Renal cortex interstitium (tissue), 15 donors: ENCODE measurements at places on chromosomes 5 and 9. TPM values are rescaled to one million over a fixed set of nuclear protein-coding genes. Genes with fewer than 3 reads are reported as not detected.

The ZER1 gene
- polyA plus RNA-seq: 30.9 TPM

The EXOSC3 gene
- 45.2 TPM for polyA plus RNA-seq

The ESM1 gene
- polyA plus RNA-seq: 10.8 TPM

The NEUROG1 gene
- polyA plus RNA-seq: not detected

The IRX1 gene
- 45.5 TPM for polyA plus RNA-seq

The LRRC70 gene
- 5.9 TPM for polyA plus RNA-seq

The HRCT1 gene
- polyA plus RNA-seq: 0.60 TPM
